LoVo (cell line): ENCODE measurements at places on chromosomes 16 and 17.

DNA sequence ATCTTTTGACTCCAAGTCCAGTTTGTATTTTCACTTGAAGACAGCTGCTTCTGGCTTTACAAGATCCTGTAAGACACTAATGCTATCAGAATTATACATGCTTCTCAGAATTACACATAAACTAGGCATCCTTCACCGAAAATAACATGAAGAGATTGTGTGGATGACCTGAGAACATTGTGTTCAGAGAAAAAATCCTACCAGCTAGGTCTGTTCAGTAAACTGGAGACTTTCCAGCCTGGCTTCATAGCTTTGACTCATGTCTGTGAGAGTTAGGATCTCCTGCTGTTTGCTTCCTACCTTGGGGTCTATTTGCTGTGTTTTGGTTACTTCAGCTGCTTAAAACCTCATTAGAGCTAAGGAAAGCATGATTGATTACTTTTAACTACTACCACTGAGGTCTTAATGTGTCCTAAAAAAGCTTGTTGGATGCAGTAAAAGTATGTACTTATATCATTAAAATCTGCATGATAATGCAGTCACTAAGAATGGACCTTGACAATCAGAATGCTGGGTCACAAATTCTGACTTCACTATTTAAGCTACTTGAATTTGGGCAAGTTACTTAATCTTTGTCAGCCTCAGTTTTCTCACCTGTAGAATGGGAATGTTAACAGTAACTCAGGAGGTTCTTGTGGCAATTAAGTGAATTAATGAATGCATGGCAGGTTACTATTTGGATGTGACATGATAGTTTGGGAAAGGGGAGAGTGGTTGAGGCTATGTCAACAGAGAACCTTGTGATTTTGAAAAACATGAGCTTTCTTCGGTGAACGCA is 8.0 kb upstream of the MYH13 start:
- DNase-seq: no peak

DNA sequence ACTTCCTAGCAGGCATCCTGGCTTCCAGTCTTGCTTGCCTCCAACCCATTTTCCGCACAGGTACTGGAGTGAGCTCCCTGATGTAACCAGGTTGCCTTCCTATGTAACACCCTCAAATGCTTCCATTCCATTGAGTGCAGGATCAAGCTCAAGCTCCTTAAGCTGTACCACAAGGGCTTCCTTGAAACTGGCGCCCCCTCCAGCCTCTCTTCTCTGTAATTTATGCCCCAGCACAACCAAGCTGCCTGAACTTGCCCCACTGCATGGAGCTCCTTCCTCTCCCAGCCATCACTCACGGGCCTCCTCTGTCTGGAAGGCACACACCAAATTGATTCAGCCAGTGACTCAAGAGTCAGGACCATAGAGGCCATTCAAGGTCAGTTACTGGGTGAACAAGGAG is 234.8 kb upstream of the RPL38 start:
- DNase-seq: no peak

- DNase-seq: no peak
Measured at GRCh38 chr17:57337390-57337789, 81.1 kb downstream of the MSI2 start.

GRCh38 chr16:53949715-53950410 is 245.9 kb downstream of the FTO start:
- no peak for DNase-seq

GRCh38 chr16:80614908-80615671 is 74.3 kb downstream of the DYNLRB2 start:
- no peak for DNase-seq
